Osteoblast (primary cell): ENCODE measurements at places on chromosomes 7 and 10. TPM values are rescaled to one million over a fixed set of nuclear protein-coding genes. Genes with fewer than 3 reads are reported as not detected.

GRCh38 chr10:81135851-81136250 is 598.1 kb downstream of the SH2D4B start:
- no peak for DNase-seq

The GOLGA7B gene
- total RNA-seq: under 0.01 TPM in 1 of 2 replicates, not detected in the other

The NME8 gene
- not detected in 2 replicates for total RNA-seq

DNA sequence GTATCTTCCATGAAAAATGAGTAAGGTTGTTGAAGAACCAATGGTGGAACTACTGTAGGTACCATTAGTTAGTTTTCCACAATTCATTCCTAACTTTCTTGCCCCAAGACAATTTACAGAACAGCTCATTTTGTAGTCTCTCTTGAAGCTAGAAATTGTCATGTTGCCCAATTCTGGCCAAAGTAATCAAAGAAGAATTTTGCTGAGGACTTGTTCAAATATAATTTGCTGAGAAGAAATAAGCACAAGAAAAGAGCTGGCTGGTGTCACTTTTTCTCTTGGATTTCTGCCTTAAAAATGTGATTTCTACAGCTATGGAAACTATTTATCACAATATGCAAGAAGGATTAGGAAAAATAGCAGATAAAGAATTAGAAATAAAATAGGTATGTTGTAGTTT is 199.2 kb upstream of the SEMA3A start:
- no peak for DNase-seq

DNA sequence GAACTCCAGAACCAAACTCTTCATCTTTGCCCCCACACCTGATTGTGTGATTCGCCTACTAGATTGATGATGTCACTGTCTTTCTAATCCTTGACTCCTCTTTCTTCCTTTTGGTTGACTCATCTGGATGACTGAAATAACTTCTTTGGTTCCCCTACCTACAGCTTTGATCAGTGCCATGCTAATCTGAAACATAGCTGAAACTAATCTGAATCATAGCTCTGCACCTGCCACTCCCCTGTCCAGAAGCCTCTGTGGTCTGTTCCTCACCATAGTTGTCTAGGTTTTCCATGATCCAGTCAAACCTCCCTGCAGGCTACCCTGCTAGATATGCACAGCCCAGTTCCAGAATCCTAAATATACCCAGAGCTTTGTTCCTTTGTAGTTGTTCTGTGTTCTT is 51.9 kb downstream of the ZNF365 start:
- no peak for DNase-seq

DNA sequence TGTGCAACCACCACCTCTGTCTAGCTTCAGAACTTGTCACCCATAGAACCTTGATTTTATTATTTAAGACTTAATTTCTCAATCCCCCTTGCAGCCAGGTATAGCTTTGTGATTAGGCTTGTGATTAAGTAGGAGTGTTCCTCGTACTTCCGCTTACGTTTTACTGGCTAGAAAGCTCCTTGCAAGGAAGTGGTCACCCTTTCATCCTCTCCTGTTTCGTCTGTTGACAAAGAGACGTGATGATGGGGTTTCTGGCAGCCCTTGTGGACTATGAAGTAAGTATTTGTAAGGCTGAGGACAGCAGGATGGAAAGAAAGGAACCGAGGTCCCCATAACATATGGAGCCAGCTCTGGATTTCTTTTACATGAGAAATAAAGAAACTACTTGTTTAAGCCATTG is 86.5 kb upstream of the KDM7A start:
- no peak for DNase-seq

DNA sequence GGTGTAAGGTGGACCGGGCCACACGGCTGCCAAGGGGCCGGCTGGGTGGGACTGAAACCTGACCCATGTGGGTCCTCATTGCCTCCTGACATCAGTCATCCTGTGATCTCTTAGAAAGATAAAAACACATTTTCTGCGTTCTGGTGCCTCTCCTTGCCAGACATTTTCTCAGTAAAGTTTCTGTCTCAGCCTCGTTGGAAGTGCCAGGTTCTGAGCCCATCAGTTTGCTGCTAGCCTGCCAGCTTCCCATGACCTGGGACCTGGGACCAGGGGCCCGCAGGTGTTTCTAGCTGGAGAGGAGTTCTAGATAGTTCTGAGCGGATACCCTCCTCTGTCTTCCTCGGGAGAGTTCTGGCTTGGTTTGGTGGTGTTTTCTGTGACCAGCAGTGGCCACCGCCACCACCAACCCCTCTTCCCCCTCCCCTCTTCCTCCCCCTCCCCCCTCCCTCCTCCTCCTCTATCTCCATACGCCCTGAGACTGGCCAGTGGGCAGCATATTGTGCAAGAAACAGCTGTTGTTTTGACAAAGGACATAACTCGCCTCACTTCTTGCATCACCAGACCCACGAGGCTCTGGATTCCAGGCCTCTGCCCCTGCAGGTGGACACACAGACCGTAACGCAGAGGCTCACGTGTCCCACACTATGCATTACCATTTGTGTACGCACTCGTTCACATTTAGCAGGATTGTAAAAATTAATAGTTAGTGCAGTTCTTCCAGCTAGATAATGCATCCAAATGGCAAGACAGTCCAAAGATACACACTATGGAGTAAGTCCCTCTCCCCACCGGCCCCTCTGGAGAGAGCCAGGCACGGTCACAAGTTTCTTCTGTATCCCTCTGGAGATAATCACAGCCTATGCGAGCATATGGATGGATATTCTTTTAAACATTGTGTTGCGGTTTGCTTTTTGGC is 94.6 kb downstream of the CUX1 start:
- DNase-seq: no peak

GRCh38 chr10:81905161-81905560 is 30.2 kb downstream of the NRG3 start:
- DNase-seq: no peak

The USP6NL gene
- 13.8 and 14.1 TPM in 2 replicates for total RNA-seq

GRCh38 chr7:143892527-143893300 is 9.3 kb downstream of the TCAF1 start:
- DNase-seq: no peak

DNA sequence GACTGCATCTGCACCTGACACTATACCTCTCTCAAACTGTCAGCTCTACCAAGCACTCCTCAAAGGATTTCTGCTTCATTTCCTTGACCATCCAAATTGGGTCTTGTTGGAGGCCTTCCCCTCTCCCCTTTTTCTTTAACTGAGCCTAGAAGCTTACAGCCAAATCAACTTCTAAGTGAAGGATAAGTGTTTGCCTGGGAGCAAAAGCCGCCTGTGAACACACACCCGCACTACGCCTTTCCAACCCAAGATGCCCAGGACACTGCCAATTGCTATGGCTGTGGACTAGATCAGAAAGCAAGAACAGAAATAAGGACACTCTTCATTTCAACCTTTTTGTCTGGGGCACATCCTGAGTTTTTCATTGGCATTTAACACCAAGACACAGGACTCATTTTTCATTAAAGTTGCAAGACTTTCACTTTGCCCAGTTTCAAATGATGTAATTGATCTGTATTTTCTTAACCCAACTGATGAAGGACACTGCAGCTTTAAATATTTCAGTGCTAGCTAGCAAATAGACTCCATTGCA is 52.8 kb downstream of the CPEB3 start:
- DNase-seq: no peak
